Stimulated activated CD4-positive, alpha-beta T cell treated with anti-CD3 and anti-CD28 coated beads, TNF-alpha, amount 100 ng/mL, for 48 hours (primary cell): ENCODE measurements at places on chromosomes 7 and 10.

GRCh38 chr7:98559958-98560357, 57.1 kb upstream of the NPTX2 start:
- DNase-seq = no peak

DNA sequence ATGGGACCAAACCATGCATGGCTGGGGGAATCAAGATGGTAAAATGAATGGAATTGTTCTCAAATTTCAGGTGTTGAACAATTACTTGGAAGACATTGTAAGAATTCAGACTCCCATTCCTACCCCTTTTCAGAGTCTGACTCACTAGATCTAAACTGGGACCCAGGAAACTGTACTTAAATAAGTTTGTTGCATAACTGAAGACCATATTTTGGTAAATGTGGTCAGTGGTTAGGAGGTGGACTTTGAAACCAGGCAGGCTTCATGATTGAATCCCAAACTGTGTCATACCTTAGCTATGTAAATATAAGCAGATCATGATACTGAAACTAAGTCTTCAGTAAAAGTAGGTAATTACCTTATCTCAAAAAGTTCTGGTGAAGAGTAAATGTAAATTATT, 41.7 kb downstream of the ZWINT start:
- no peak for DNase-seq

- no peak for DNase-seq
These were observed 99.6 kb upstream of the BMPER start for GRCh38 chr7:33805630-33806233.

DNA sequence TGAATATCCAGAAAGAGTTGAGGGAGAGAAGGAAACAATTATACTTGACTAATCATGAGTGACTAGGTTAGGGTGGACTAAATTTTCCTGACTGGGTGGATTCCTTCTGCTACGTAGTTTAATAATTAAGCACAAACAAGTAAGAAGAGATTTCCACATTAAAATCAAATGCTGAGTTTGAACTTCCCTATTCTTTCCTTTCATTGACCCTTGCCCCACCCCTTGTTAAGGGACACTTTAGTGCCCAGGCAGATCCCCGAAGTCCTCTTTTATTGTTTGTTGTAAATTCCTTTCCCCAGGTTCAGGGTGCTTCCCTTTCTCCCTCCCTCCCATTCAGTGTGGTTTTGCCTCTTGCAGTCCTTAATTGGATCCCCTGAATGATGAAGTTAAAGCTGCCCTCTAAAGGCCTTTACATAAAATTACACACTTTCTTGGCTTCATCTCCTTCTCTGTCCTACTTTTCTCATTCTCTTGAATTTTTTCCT, 8.8 kb upstream of the SPAM1 start:
- no peak for DNase-seq

DNA sequence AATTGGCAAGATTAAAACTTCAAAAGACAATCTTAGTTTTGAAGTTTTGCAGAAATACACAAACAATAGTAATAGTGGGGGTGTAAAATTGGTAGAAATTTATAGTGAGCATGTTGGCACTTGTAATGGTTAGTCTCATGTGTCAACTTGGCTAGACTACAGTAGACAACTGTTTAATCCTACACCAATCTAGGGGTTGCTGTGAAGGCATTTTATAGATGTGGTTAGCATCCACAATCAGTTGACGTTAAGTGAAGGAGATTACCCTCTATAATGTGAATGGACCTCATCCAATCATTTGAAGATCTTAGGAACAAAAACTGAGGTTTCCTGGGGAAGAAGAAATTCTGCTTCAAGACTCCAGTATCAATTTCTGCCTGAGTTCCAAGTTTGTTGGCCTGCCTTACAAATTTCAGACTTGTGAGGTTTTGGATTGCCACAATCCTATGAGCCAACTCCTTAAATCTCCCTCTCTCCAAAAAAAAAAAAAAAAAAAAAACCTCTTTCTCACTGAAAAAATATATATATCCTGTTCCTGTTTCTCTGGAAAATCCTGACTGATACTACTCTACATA, 531.6 kb upstream of the IGFBP3 start:
- DNase-seq = no peak

DNA sequence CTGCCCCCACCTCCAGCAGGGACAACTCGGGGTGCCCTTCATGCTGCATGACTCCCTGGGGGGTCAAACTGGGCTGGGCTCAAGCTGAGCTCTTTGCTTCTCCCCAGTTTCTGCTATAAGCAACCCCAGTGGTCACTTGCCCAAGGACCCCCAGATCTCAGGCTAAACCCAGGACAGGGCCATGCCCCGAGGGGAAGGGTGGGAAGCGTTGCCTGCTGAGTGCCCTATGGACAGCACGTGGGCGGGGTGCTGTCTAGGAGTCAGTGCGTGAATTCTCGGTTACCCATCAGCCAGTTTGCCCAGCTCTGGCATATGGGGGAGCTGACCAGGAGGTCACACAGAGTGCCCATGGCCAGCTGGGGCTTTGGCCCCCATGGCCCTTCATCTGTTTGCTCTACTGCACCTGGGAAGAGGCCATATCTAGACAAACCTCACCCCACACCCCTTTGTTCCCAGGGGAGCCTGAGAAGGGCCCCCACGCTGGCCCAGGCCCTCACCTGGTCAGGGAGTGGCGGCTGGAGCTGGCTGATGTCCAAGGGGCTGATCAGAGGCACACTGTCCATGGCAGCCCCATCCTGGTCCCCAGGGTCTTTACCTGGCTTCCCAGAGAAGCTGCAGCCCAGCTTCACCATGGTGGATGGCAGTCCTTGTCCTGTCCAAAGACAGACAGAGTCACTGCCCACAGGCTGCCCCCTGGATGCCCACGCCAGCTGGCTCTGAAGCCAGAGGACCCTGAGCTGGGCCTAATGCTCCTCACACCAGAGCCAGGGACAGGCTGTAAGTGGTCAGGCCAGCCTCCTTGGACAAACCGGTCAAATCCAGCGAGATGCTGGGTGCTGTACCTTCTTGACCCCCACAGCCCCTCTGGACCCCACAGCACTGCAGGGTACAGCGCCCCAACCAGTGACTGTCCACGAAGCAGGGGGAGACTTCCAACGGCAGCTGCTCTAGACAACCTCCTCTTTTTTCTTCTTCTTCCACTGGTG, 8.0 kb downstream of the CALY start:
- no peak for DNase-seq

DNA sequence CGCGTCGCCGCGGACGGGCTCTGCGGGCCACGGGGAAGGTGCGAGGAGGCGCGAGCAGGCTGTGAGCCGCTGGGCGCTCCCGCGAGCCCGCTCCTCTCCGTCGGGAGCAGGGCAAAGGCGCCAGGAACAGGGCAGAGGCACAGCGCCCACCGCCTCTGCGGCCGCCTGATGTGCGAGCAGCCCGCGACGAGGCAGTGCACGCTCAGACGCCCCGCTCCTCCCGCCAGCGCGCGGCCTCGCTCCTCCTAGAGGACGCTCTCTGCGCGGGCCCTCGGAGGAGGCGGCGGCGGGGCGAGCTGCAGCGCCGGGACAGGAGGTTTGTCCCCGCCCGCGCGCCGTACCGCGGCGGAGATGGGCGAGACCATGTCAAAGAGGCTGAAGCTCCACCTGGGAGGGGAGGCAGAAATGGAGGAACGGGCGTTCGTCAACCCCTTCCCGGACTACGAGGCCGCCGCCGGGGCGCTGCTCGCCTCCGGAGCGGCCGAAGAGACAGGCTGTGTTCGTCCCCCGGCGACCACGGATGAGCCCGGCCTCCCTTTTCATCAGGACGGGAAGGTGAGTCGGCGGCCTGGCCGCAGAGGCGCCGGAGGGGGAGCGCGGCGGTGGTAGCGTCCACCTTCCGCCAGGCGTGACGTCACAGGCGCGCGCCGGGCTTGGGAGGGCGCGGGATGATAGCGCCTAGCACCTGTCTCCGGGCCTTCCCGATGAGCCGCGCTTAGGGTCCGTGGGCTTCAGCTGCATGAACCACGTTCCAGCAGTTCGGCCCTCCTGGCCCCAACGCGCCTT, 731 bp downstream of the LANCL2 start:
- DNase-seq = peak; percentile 88

GRCh38 chr7:1242256-1242605, 9.6 kb downstream of the UNCX start:
- no peak for DNase-seq

DNA sequence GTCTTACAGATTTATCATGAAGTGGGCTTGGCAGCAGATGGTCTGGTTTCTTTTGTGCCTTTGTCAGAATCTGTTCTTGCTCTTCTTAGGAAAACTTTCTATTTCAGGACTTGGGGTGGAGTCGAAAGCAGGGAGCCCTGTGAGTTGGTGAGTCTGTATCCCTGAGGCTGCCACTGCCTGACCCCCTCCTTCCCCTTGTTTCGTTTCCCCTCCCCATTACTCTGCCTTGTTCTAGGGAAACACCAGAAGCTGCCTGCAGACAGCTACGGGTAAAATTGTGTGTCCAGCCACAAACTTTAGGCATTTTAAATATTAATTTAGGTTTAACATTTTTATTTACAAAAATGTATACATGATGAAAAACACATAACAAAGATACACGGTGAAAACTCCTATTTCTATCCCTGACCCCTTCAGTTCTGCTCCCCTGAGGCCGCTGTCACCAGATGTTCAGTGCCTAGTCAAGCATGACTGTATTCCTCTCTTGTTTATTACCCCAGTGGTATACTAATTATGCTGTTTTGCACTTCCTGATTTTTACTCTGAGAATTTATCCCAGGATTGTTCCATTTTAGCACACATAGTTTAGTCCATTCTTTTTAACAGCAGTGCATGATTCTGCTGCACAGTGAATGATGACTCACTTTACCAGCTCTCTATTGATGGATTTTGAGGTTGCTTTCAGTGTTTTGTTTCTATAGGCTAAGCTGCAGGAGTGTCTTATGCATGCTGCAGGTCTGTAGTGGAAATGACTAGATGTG, 9.1 kb downstream of the TSPAN14 start:
- no peak for DNase-seq

DNA sequence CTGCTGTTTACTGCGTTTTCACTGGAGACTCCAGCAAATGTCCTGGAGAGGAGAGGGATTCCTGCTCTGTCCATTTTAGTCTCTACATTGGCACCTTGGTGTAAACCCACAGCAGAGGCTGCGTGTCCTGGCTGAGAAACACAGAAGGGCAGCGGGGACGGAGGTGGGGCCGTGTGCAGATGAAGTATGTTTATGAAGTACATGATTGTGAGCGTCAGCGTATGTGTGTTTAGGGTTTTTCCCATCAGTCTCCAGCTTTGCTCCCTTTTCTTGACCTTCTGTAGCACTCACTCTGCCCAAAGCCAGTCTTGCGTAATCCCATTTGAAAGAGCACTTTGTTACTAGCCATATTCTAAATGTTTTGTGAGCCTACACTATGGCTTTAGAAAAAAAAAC, 750.7 kb upstream of the SORCS1 start:
- DNase-seq = no peak

GRCh38 chr7:888081-889024, 12.0 kb downstream of the GET4 start:
- DNase-seq = no peak

GRCh38 chr10:132229834-132230556, 43.2 kb downstream of the DPYSL4 start:
- peak; percentile 12 for DNase-seq

DNA sequence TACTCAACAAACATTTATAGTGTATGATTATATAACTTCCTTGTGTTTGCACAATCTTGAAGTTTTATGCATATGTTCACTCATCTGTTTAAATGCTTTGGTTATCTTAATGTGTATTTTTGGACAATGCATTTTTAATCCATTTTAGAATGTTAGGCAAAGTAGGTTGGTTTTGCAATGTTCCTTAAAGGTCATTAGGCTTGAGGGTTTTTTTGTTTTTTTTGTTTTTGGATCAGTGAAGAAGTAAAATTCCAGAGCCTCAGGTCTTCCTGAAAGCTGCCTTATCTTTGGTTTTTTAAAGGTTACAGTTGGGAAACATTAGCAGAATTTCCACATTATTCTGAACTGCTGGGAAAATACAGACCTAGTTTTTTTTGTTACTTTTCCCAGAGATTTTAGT, 12.8 kb downstream of the MDFIC start:
- DNase-seq = no peak

DNA sequence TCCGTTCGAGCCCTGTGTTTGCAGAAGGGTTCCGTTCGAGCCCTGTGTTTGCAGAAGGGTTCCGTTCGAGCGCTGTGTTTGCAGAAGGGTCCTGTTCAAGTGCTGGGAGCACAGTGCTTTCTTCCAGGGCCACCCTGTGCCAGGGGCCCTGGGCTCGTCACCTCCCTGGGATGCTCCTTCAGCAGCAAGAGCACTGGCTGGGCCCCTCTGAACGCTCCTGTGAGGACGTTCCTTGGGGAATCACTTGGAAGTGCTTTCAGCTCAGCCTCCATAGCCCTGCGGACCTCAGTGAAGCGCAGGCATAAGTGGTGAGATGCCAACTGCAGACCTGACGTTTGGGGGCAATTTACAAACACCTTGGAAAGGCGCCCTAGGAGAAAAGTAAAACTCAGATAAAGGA, 103.6 kb downstream of the DYNC2I1 start:
- DNase-seq = no peak

GRCh38 chr10:117480097-117480496, 62.4 kb upstream of the EMX2 start:
- DNase-seq = no peak

- DNase-seq = no peak
These were observed 167.4 kb downstream of the IMMP2L start for GRCh38 chr7:111394891-111395290.

DNA sequence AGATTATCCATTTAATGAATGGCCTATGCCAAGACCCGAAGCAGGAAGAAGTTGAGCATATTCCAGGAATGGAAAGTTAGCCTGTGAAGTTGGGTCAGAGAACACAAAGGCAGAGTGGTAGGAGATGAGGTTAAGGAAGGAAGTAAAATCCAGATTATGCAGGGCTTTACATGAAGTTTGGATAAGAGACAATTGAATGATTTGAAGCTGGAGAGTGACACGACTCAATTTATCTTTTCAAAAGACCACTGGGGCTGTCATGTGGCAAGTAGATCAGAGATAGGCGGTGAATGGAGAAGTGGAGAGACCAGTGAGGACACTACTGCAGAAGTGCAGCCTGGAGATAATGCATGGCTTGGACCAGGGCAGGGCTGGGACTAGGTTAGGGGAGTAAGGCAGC, 7.2 kb upstream of the CNOT4 start:
- no peak for DNase-seq
